Caki2 (cell line): ENCODE measurements at places on chromosomes 5 and 9.

- DNase-seq, result peak; percentile 47
Observed at GRCh38 chr9:76687861-76688391, 76.3 kb upstream of the PCA3 start.

GRCh38 chr5:111013011-111013410, 58.5 kb upstream of the TSLP start:
- DNase-seq, result no peak

DNA sequence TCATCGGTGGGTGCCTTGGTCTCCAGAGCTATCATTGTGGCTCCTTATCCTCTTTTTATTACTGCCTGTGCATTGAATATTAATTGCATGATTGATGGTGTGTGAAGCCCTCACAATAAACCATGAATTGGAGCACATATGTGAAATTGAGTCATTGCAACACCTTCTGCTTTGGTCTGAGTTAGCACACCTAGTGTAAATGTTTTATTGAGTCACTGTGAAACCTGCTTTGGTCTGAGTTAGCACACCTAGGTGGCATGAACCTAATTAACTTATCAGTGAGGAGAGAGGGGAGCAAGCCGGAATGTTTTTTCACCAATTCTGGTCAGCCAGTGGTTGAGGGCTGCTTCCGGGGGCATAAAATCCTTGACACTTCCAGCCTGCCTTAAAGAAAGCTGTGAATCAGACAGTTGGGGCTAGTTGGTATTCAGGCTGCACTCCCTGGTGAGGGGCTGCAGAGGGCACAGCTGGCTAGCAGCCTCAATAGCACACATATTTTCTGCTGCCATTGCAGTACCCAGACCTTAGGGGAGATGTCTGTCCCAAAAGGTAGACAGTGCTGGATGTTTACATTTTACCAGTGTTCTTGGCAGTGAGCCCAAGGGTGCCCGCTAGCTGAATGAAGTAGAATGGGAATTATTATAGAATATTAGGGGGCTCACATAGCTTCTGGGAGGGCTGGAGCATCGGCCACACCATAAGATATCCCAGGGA, 76.5 kb upstream of the GOLM1 start:
- DNase-seq, result no peak

- peak; percentile 18 for DNase-seq
Observed at GRCh38 chr9:122158202-122158601, 1.4 kb downstream of the NDUFA8 start.

- no peak for DNase-seq
Observed at GRCh38 chr5:72376381-72376780, 56.2 kb downstream of the PTCD2 start.

- no peak for DNase-seq
Observed at GRCh38 chr9:87270848-87271234, 226.8 kb upstream of the DAPK1 start.

DNA sequence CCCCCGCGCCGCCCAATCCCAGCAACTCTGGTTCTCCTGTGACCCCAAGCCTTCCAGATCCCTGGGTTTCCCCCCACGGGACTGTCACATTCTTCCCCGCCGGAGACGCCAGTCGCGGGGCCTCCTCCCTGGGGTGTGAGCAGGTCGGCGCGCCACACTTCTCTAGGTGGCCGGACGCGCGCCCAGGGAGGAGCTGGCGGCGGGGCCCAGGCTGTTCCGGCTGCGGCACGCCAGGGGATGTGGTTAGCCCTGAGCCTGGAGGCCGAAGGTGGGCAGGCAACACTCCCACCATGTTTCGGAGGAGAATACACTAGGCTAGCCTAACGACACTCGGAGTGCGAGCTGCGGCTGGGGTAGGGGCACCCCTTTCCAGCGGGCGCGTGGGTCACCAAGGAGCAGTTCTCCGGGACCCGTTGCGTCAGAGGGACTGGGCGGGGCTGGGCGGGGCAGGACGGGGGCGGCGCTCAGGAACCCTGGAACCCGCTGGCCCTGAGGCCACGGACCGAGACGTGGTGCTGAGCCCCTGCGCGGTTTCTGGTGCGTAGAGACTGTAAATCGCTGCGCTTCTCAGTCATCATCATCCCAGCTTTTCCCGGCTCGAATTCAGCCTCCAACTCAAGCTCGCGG, at the start of gene SLC27A6:
Gene SLC27A6 (plus strand): TSS at position 478 of the 627 bp plus-strand sequence. CDS start 650 bp downstream, outside the sequence.
- DNase-seq, result no peak

DNA sequence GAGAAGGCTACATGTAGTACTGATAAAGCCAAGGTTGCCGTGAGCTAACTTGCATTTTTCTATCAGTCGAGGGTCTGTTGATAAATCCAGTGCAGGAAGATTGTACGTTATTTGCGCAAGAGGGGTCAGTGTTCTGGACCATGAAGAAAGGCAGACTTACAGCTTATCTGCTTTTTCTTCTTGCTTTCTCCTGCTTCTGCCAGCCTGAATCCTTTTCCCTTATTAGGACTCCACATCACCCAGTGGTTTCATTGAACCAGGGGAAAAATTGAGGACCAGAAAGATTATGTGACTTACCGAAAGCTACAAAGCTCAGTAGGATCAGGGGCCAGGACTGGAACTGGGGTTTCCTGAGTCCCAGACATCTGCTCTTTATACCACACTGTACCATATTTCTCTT, 534.6 kb upstream of the BRINP1 start:
- no peak for DNase-seq

- DNase-seq, result no peak
Observed at GRCh38 chr5:40606077-40606765, 73.5 kb upstream of the PTGER4 start.

DNA sequence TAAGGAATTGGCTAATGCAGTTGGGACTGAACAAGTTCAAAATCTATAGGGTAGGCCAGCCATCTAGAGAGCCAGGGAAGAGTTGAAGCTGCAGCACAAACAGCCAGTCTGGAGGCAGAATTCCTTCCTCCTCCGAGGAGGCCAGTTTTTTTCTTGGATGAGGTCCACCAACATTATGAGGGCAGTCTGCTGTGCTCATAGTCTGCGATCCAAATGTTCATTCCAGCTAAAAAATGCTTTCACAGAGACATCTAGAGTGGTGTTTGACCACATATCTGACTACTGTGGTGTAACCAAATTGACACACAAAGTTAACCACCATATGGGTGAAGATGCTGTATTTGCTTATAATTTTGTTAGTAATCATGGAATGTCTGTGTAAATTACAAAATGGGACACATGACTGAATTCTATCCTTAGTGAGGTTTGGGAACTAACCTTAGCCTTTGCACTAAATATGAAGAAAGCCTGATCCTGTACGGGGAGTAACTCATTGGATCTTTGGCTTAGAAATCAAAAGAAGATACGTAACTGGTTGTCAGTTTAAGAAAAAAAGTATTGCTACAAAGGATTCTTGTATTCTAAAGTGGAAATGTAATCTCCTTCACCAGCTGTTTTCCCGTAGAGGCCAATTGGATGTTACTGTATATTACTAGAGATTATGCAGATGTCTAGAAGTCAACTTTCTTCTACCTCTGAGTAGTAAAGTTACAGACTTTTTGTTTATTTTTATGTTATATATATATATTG, 70.6 kb downstream of the SPIN1 start:
- no peak for DNase-seq

- DNase-seq, result no peak
Observed at GRCh38 chr9:131656356-131657036, 83.4 kb downstream of the RAPGEF1 start.

DNA sequence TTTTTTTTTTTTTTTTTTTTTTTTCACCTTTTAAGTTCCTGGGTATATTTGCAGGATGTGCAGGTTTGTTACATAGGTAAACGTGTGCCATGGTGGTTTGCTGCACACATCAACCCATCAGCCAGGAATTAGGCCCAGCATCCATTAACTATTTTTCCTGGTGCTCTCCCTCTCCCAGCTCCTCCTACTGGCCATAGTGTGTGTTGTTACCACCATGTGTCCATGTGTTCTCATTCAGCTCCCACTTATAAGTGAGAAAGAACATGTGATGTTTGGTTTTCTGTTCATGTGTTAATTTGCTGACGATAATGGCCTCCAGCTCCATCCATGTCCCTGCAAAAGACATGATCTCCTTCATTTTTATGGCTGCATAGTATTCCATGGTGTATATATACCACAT, 350.5 kb downstream of the MAN2A1 start:
- DNase-seq, result no peak

DNA sequence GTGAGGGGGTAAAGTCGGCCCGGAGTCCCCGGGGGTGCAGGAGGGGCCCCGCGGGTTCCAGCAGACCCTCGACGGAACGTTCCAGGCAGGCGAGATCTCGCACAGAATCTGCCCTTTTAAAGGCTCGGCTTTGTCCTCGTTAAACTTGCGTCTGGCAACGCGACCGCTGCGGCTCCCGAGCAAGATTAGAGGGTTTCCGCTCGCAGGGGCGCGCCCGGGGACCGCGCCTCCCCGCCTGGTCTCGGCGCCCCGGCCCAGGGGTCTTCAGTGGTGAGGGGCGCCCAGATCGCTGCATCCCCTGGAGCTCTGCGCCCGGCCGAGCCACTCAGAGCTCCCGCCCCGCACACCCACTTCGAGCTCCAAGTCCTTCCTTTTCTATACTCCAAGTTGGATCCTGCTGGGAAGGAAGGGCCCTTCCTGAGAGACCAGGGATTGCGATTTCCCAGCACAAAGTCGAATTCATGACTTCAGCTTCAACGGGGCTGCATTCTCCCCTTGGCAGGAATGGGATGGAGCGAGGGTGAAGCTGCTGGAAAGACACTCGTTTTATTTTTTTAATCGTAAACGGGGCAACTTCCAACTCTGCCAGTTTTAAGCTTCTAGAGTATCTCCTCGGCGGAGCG, 11.3 kb downstream of the PROP1 start:
- DNase-seq, result no peak
